ENCODE measurements at places on chromosomes 7 and 10.

DNA sequence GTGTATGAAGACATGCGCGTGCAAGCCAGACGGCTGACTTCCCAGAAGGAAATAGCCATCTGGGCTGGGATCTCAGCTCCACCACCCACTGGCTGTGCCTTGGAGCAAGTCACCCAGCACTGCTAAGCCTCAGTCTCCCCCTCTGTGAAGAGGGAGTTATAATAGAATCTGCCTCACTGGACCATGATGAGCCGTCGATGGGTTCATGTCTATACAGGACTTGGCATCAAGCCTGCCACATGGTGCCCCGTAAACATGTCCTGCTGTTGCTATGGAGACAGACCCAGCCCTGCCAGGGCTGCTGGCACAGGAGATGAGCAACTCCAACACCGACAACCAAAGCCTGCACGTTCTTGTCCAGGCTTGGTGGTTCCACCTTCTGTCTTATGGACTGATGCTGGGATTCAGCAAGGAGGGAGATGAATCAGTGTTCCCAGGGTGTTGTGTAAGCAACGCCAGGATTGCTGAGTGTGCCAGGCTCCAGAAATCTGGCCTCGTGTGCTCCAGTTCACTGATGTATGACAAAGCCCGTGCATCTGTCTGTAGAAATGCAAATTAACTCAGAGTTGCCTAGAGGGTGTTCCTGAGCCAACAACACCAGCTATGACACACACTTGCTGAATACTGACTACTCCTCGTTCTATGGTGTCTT is 5.6 kb downstream of the GPR15LG start:
- no peak for DNase-seq

- no peak for DNase-seq
These were observed 4.7 kb upstream of the NOS3 start for GRCh38 chr7:150986099-150986512.

DNA sequence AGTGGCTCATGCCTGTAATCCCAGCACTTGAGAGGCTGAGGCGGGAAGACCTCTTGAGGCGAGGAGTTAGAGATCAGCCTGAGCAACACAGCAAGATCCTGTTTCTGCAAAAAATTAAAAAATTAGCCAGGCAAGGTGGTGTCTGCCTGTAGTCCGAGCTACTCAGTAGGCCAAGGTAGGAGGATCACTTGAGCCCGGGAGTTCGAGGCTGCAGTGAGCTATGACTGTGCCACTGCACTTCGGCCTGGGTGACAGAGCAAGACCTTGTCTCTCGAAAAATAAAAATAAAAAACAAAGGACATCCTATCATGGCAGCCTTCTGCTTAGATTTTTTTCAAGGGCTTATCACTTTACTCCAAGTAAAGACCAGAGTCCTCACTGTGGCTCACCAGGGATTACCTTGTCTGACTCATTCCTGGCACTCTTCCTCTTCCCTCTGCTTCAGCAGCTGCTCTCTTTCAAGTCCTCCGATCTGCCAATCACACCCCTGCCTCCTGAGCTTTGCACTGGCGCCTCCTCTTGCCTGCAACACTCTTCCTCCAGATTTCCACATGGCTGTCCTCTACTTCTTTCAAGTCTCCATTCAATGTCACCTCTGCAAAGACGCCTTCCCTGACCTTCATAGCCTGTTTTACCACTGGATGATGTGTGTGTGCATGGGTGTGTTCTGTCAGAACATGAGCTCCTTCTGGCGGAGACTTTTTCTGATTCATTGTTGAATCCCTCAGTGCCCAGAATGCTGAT is 7.7 kb downstream of the PRTFDC1 start:
- DNase-seq = no peak

DNA sequence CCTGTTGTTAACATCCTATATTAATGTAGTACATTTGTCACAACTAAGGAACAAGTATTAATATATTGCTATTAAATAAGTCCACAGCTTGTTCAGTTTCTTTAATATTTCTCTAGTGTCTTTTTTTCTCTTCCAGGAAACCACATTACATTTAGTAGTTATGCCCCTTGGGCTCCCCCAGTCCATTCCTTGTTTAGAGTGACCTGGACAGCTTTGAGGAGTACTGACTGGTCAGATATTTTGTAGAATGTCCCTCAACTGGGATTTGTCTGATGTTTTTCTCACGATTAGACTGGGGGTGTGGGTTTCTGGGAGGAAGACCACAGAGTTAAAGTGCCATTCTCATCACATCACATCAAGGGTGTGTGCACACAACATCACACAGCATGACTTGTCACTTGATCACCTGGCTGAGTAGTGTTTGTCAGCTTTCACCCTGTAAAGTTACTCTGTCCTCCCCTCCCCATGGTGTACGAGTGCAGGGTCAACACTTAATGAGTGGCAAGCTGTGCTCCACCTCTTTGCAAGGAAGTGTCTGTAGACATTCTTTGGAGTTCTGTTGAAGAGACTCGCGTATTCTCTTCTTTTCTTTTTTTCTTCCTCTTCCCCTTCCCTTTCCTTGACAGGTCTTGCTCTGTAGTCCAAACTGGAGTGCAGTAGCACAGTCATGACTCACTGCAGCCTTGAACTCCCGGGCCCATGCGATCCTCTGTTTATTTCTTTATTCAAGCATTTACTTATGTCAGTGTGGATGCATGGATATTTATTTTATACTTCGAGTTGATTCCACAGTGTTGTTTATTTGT is 10.2 kb downstream of the LMTK2 start:
- DNase-seq = no peak

DNA sequence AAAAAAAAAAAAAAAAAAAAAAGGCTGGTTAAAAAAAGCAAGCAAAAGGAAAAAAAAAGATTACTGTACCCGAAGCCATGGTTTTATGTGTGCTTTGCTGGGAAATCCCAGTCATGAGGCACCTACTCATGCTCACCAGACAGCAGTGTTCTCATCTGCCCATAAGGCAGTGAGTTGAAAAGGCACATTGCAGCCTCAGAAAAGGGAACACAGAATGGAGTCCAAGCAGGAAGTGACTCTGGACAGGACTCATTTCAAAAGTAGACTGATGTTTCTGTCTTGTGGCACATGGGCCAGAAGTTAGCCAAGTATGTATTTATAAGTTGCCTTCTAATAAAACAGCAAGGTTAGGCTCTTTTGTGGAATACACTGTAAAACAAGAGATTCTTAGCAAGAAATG is 40.2 kb downstream of the PDSS1 start:
- DNase-seq = no peak

GRCh38 chr7:134307320-134307719 is 9.4 kb downstream of the SLC35B4 start:
- no peak for DNase-seq

- no peak for DNase-seq
These were observed 43.2 kb downstream of the SH2D4B start for GRCh38 chr10:80580638-80581468.

- no peak for DNase-seq
These were observed 520 bp upstream of the MICU1 start for GRCh38 chr10:72626444-72626754.

GRCh38 chr10:18201877-18202276 is 61.7 kb downstream of the CACNB2 start:
- no peak for DNase-seq

DNA sequence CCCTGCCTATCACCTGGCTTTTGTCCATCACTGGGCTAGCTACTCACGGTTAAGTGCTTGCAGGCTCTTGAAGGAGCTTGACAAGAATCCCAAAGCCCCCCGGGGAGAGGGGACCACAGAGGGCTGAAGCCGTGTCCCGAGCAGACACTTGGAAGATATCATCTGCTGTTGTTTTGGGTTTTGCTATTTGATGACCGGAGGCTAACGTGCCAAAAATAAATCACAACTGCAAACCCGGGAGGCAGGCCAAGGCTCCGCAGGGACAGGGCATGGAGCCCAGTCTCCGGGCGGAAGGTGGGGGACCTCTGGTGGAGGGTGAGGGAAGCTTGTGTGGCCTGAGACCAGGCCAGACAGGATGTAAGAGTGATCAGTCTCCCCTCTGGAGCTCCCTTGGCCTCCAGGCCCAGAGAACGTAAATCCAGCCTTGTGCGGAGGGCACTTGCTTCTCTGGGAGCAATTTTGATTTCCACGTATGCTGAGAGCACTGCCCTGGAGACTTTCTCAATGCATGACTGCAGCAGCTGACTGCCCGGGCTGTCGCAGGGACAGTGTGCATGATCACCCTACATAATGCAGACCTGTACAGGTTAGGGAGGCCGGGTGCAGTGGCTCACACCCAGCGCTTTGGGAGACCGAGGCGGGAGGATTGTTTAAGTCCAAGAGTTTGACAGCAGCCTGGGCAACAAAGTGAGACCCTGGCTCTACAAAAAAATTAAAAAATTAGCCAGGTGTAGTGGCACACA is at the start of gene PHKG1:
Gene PHKG1 (minus strand): TSS at position 164 of the 743 bp plus-strand sequence. CDS start 4,011 bp downstream, outside the sequence.
- DNase-seq = peak; percentile 87

All from right lobe of liver (tissue), 6 donors.